ENCODE measurements at places on chromosomes 12 and 14. TPM values are rescaled to one million over a fixed set of nuclear protein-coding genes. Genes with fewer than 3 reads are reported as not detected.
A peak's percentile ranks its signal among the peaks of the same experiment; 100 is the strongest.

DNA sequence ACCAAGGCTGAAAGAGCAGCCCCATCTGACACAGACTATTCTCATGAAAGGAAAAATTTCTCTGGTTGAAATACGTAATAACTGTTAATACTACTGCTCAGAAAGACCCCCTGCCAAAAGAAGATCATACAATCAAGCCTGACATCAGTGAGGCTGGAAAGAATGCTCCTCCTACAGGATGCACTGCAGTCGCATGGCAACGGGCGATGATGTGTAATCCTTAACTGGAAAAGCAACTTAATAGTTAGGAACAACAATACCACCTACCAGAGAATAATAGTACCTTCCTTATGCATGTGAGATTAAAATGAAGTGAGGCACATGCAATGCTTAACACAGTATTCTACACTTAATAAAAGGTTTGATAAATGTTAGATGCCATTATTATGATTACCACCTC lies 1.2 kb upstream of the GOLGA5 start:
- DNase-seq, result no peak

- no peak for DNase-seq
Measured at GRCh38 chr12:74732826-74733225, 195.2 kb downstream of the ATXN7L3B start.

- DNase-seq, result no peak
Measured at GRCh38 chr12:96084624-96085023, 49.2 kb upstream of the LTA4H start.

DNA sequence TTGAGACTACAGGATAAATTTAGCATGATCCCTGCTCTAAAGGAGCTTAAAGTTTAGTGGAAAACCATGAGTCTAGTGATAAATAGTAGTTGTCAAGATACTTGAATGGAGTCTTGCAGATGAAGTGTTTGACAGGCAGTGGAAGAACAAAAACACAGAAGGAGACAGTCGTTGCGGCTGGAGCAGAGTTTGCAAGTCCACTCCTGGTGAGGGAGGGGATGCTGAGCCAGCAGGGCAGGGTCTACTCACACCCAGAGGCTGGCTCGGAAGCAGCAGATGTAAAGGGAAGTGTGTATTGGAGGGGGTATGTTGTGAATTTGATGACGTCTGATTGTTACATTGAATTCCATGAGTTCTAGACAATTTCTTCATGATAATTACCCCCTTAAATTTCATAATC lies 61.3 kb downstream of the TRAF3 start:
- no peak for DNase-seq

- peak; percentile 96 for DNase-seq
Measured at GRCh38 chr14:75002392-75003249, at the start of gene EIF2B2. EIF2B2 (plus strand) TSS chr14:75002921; CDS start chr14:75002991, 70 bp downstream.

DNA sequence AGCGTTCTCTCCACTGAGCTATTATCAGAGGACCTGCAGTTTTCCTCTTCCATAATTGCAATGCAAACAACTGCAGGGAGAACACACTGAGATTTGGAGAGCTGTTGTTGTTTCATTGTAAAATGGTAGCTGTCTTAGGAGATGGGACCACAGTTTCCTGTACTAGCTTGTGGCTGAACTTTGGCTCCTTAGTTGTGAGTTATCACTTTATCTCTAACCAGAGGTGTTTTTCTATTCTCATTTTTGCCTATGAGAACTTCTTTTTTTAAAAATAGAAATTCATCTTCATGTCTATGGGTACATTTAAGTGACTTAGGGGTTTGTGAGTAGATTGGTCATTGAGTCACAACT lies 216.5 kb downstream of the SLC38A4 start:
- DNase-seq, result no peak

DNA sequence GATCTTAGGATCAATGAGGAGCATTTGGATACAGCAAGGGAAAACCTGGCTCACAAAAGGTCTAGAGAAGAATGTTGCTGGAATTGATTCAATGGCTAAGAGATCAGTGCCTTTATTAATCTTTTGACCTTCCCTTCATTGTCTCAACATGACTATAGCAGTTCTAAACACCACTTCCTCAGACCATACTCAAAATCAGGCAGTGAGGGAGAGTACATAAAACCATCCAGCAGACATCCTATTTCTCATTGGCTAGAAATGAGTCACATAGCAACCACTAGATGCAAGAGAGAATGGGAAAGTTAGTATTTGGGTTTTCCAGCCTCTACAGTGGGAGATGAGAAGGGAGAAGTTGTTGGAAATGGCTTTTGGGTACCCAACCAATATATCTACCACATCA lies 151.4 kb upstream of the NUDT4 start:
- DNase-seq, result no peak

DNA sequence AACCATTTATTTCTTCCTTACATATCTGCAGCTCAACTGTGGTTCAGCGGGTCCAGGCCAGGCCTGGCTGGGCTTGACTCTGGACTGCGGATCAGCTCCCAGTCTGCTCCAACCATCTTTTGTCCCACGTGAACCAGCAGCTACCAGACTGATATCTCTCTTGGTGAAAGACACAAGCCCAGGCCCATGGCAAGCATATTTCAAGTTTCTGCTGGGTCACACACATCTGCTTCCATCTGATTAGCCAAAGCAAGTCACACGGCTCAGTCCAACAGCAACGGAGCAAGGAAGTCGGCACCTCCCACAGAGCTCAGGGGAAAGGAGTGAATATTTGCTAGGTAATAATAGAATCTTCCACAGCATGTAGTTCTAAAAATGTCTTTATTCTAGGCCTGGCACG lies 24.7 kb upstream of the MARK3 start:
- DNase-seq, result no peak

GRCh38 chr12:92147491-92147890 lies 1.8 kb upstream of the BTG1 start:
- DNase-seq, result no peak

LRRIQ1 gene
- total RNA-seq, result 0.79 TPM

- no peak for DNase-seq
Measured at GRCh38 chr14:33475623-33476022, 475.3 kb downstream of the EGLN3 start.

- no peak for DNase-seq
Measured at GRCh38 chr12:131711551-131712205, 788 bp downstream of the SFSWAP start.

TEX22 gene
- total RNA-seq, result 0.11 TPM

GRCh38 chr14:61533513-61534255 lies 161.6 kb upstream of the HIF1A start:
- DNase-seq, result no peak

- DNase-seq, result no peak
Measured at GRCh38 chr12:22687361-22688076, 62.5 kb downstream of the ETNK1 start.

DNA sequence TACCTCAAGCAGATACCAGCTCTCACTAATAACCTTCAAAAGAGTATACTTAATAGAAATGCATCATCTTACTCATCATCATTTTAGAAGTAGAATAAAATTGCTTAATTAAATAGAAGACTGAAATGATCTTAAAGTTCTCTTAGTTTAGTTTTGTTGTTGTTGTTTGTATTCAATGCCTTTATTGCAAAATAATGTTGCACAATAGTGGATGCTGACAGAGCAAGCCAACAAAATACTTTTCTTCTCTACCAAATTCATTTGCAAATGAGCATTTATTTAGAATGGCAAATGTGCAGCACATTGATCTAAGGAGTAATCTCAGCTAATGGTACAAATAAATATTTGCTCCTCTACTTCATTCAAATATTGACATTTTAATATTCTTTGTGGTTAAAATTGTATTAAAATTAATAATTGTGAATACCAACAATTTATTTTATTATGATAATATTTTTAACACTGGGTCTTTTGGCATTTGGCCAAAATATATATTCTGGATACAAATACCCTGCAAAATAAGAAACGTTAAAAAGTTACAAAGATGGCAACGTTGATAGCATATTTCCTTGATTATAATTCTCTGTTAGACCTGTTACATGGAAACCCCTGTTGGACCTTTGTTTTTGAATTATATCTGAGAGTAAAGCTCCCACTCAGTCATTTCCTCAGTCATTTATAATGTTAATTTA lies 496.1 kb downstream of the RERGL start:
- DNase-seq, result no peak

DNA sequence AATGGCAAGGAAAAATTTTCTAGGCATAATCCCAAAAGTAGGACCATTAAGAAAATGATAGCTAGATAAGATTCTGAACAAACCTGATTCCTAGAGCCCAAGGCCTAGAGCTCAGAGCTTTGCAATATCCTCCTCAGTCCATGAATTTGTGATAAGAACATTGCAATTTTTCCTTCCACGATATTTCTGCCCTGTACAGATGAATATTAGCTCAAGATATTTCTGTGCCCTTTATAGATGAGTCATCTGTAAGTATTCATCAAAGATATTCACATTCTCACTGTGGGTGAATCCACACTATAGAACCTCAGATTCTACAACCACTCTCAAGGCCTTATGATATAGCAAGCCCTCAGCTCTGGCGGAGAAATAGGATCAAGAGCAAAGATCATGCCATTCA lies 37.5 kb downstream of the EAPP start:
- no peak for DNase-seq

AQP2 gene
- total RNA-seq, result not detected

- no peak for DNase-seq
Measured at GRCh38 chr14:23577004-23577681, 1.4 kb downstream of the JPH4 start.

GRCh38 chr12:15428632-15429031 lies 106.3 kb downstream of the PTPRO start:
- no peak for DNase-seq

DNA sequence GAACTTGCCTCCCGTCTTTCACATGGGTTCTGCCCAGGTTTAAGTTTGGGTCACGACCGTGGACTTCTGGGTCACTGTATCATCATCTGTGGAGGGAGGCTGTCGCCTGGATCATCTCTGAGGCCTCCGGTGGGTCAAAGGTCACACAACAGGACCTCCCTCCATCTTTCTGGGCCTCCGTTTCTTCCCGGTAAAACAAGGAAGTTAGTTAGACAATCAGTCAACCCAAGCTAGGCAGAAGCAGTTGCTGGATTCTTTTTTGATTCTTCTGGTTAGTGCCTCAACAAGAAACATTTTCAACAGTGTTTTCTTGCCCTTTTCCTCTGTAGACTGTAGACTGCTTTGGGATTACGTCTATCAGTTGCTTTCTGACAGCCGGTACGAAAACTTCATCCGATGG lies 186.6 kb upstream of the BCL2L14 start:
- DNase-seq, result no peak

DNA sequence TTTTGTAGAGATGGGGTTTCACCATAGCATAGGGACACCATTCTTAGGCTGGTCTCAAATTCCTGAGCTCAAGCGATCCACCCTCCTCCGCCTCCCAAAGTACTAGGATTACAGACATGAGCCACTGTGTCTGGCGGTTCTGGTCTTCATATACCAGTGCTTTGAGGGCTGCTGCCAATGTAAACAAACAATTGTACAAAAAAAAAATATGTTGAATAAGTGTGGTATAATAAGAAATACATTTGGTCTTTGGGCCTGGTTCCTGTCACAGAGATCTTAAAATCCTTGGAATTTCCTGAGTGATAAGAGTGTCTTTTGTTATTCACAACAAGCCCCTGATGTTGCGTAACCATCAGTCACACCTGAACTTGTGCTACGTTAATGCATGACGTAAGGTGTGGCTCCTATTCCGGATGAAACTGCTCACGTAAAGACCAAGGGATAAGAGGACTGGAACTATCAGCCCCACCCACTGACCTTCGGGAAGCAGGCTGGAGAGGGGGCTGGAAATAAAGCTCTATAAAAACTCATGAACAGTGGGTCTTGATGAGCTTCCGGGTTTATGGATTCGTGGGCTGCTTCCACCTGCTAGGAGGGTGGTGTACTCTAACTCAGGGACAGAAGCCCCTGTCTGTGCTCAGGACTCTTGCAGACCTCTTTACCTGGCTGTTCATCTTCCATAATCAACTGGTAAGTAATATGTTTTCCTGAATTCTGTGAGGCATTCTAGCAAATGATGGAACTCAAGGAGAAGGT lies 16.5 kb upstream of the RIMKLB start:
- DNase-seq, result no peak

DPF3 gene
- 2.2 TPM for total RNA-seq

GRCh38 chr12:91852634-91853033 lies 293.0 kb downstream of the BTG1 start:
- no peak for DNase-seq

DNA sequence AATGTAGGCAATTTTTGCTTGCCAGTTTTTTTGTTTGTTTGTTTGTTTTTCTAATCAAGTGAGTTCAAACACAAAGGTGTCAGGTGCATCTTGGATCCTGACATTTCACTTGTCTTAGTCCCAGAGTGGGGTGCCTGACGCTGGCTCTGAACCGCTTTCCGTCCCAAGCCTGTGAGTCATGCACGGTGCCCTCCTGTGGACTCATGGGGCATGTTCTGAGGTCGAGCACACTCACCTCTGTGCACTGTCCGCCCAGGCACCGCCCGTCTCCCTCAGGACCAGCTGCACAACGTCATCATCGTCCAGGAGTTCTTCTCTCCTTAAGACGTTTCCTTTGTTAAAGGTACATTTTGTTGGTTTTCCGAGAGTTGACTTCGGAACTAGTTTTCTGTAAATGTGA lies 98.2 kb downstream of the GLT1D1 start:
- no peak for DNase-seq

DNA sequence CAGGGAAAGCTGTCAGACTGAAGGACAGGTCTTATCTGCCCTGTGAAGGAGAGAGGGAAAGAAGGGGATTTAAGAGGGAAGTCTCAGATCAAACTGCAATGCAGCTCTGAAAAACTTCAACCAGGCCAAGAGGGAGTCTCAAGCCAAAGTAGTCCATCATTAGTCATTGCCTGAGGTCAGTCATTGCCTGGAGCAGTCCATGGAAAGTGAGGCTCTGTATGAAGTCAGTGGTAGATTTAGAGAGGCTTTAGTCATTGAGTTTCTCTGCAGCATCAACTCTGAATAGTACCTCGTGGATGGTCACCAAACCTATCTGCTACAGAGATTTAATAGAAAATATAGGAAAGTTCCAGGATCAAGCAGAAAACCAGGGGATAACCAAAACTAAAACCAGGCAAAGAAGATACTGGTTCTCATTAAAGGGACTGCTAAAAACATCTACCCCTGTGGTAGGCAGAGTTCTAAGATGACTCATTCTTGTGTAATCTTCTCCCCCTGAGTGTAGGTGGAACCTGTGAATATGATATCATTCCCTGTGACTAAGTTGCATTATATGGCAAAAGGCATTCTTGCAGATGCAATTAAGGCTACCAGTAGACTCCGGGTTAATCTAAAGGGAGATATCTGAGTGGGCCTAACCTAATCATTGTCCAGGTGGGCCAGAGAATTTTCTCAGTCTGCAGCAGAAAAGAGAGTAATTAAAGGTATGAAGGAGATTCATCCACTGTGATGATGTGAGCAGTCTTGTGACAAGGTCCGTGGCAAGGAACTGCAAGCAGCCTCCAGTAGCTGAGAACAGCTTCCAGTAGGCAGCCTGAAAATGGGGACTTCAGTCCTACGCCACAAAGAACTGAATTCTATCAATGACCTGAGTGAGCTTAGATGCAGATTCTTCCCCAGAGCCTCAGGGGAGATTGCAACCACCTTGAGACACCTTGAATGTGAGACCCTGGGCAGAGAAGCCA lies 123.1 kb downstream of the GALC start:
- no peak for DNase-seq

- no peak for DNase-seq
Measured at GRCh38 chr12:131795064-131795463, 33.1 kb upstream of the MMP17 start.

- DNase-seq, result no peak
Measured at GRCh38 chr14:57576498-57576897, 82.8 kb upstream of the CCDC198 start.
